H9 (cell line): ENCODE measurements at places on chromosomes 1 and 21.
A peak's percentile ranks its signal among the peaks of the same experiment; 100 is the strongest.

GRCh38 chr1:64043288-64043687, 160.1 kb upstream of the UBE2U start:
- no peak for DNase-seq

GRCh38 chr1:29827237-29827750, 591.0 kb downstream of the PTPRU start:
- no peak for DNase-seq

DNA sequence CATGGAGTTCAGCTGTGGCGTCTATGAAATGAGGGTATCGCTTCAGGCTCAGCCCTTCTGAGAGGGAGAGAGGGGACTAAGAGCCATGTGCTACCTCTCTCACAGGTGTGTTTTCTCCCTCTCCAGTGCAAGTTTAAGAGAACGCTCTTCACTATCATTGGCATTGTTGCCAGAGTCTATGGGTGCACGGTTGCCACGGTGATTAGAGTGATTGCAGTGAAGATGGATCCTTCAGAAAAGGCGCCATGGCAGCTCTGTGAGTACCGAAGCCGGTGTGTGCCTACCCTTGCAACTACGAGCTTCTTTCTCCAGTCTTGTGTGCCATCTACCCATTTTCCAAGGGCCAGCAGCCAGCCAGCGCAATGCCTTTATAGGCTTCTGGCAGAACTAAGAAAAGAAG, 290.5 kb downstream of the OMA1 start:
- DNase-seq, result no peak

DNA sequence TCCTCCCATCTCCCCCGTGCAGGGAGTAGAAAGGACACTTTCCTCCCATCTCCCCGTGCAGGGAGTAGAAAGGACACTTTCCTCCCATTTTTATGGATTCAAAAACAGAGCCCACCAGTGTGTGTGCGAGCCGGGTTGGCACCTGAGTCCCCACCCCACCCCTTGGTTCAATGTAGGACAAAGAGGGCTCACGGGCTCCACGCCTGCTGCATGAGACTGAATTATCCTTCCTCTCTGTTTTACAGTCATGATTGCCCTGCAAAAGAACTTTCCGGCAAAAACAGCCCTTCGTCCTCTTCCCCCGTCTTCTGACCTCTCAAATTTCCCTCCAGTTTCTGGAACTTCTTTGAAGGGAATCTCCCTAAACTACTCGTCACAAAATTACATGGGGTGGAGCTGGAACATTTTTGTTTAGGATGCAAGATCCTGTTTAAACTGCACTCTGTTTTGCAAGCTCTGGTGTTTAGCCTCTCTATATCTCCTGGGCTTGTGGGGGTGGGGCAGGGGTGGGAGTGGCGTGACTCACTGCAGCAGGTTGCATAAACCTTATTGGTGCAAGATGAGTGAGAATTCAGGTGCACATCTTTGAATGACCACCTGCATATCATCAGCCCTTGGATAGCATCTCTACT, 99.8 kb downstream of the PSMG1 start:
- no peak for DNase-seq

DNA sequence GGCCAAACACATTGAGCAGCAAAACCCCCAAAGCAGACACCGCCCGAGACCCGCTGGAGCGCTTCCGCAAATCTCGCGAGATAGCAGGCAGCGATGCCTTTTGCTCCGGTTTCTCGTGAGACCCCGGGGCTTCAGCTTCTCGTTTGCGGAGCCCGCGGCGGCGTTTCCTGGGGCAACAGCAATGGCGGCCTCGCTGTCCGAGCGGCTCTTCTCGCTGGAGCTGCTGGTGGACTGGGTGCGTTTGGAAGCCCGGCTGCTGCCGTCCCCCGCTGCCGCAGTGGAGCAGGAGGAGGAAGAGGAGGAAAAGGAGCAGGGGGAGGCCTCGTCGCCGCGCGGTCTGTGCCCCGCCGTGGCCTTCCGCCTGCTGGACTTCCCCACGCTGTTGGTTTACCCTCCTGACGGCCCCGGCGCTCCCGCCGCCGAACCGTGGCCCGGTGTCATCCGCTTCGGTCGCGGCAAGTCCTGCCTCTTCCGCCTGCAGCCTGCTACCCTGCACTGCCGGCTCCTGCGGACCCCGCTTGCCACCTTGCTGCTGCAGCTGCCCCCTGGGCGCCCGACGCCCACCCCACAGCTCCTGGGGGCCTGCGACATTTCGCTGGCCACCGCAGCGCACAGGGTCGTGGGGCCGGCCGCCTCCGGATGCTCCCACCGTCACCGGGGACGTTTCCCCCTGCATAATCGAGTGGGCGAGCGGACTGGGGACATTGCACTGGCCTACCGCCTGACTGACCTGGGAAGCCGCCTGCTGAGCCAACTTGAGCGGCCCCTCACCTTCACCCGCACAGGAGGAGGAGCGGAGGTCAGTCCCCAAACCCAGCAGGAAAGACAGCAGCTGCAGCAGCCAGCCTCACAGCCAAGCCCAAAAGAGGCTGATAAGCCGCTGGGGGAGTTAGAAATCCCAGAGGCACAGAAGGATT, at the start of gene MAP10:
Gene MAP10, plus strand, starts transcription at position 148 of the 917 bp plus-strand sequence. Its CDS starts 34 bp downstream, at position 182.
- peak; percentile 90 for DNase-seq

GRCh38 chr1:63325279-63325985, 3.1 kb downstream of the FOXD3 start:
- DNase-seq, result no peak

DNA sequence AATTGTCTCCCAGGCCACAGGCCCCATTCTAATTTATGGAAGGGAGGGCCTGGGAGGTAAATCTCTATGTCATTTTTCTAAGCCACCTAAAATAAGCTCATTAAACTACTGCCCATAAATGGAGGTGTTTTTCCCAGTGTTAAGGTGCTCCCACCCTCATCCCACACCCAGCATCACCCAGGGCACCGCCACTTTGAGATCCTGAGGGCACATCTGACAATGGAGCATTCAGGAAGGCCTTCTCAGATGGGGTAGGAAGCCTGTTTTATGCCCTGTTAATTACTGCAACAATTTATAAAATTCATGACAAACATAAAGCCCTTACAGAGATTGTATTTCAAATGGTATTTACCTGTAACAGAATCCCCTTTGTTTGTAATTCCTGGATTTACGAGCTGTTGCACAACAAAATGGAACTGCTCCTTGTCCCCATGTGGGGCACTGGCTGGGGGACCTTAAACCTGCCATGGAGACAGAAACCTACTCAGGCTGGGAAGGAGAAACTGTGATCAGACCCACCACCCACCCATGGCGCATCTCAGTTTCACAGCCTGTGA, 319.5 kb upstream of the USP24 start:
- no peak for DNase-seq

GRCh38 chr1:60866917-60867531, 215.3 kb upstream of the NFIA start:
- no peak for DNase-seq

DNA sequence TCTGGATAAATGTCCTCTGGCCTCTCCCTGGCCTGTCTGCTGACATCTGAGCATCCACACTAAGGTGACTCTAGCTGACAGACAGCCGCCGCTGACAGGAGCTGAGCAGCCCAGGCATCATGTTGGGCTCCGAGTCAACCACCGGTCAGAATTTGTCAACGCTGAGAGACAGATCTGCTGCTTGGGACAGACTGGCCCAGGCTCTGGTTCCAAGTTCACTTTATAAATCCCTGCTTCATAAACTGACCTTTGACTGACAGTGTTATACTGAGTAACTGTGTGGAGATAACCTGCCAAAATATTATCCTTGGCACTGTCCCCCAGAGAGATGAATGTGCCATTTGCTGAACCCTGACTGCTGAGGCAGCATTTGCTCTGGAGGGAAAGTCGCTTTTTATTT, 616.7 kb downstream of the NPHP4 start:
- no peak for DNase-seq

DNA sequence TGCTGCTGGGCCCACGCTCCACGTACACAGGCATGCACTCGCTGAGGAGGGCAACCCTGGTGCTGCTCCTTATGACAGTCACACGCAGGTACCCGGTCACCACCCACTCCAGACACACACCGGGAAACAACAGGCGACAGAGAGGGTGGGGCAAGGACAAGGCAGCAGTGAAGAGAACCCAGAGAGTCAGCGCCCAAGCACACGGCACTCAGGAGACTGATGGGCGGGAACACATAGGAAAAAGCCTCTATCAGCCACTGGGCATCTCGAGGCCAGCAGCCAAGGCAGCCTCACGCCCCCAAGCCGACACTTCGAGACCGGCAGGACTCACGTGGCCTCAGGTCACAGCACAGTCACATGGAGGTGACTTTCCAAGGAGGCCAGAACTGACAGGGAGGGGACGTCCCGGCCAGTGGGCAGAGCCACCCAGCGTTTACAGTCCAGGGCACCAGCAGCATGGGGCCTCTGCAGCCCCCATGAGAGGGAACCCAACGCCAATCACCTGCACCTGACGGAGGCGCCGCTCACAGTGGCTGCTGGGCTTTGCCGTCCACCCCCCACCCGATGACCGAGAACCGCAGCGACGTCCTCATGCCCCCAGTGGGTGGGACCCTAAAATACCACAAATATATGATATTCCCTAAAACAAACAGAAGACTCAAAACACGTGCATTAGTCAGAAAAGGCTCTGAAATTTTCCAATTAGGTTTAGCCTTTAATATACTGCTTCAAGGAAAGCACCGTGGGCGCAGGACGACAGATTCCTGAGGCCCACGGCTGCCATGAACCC, 19.7 kb downstream of the PTTG1IP start:
- DNase-seq, result no peak

DNA sequence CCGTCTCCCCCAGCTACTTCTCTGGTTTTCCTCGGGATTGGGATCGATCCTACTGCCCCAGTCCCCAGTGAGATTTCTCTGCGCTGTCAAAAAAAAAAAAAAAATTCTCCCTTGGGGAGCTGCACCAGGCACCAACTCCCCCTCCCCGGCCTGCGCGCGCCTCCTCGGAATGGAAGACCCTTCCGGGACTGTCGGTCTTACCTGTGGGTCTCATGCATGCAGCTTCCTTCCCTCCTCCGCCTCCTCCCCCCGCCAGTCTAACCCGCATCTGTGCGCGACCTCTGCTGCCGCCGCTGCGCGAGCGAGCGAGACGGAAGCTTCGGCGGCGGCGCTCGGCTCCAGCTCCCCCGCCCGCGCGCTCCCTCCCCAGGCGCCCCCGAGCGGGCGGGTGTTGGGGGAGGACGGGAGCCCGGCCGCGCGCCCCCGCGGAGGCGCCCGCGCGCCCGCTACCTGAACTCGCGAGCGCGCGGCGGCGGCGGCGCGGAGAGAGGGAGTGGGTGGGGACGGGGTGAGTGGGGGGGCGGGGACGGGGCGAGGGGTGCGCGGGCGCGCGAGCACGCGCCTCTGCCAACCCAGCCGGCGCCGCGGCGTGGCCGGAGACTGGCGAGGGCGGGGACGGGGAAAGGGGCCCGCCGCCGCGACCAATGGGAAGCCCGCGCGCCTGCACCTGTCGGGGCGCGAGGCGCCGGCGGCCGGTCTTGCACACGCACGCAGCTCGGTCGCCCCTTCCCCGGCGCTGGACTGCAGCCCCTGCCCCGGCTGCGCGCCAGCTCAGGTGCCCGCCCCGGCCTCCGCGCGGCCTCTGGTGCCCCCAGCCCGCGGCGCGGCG, at the start of gene SUSD4:
Gene SUSD4, minus strand, starts transcription at position 321 of the 829 bp plus-strand sequence. CDS start 751 bp downstream, outside the sequence.
- DNase-seq, result peak; percentile 83

- DNase-seq, result no peak
Measured at GRCh38 chr1:185376840-185377635, 60.0 kb upstream of the IVNS1ABP start.

- no peak for DNase-seq
Measured at GRCh38 chr1:113980110-113980509, 836 bp downstream of the OLFML3 start.

GRCh38 chr1:219138747-219139146, 34.9 kb upstream of the LYPLAL1 start:
- no peak for DNase-seq

- DNase-seq, result peak; percentile 11
Measured at GRCh38 chr1:212973426-212973825, 23.1 kb downstream of the VASH2 start.

DNA sequence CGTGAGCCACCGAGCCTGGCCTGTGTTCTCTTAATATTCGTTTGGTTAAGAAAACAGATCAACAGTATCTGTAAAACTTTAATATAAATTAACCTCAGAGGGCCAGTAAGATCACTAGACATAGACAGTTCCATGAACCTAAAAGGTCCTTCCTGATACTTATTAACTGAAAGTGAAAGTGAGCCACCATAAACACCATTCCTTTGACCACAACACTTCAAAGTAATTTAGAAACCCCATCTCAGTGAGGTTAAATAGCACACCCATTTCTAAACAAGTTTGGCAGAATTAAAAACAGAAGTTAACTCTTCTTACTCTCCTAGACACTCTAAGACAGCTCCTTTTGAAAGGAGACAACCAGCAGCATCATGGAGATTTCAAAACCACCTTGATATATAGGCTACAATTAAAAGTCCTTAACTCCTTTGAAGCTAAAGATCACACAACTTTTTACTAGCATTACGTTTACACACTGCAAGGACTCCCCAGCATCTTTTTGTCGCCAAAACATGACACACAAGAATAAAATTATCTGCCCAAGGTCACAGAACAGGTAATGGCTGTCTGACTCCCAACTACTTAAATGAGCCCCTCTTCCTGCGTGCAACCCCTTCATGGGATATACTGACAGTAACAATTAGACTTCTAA, 2.2 kb downstream of the RNF19B start:
- no peak for DNase-seq

DNA sequence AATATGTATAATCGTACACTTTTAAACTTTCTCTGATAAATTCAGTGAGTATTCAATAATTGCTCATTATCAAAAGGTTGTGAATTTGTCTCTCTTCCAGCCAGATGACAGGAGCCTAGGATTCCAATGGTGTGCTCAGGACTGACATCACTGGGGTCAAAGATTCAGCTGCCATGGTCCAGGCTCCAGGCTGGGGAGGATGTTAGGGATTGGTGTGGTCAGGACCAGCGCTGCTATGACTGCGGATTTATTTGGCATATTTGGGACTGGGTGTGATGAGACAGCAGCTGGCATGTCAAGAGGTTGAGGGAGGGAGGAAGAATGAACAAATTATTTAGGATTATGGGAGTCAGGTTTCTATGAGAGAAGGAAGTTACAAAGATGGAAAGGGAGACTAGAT, 48.2 kb upstream of the ABCA4 start:
- DNase-seq, result no peak

- DNase-seq, result no peak
Measured at GRCh38 chr1:183105449-183105848, 80.6 kb upstream of the LAMC2 start.

- DNase-seq, result no peak
Measured at GRCh38 chr1:88401313-88401712, 282.8 kb upstream of the PKN2 start.

- peak; percentile 86 for DNase-seq
Measured at GRCh38 chr1:54121482-54122134, 31.2 kb downstream of the CDCP2 start.

DNA sequence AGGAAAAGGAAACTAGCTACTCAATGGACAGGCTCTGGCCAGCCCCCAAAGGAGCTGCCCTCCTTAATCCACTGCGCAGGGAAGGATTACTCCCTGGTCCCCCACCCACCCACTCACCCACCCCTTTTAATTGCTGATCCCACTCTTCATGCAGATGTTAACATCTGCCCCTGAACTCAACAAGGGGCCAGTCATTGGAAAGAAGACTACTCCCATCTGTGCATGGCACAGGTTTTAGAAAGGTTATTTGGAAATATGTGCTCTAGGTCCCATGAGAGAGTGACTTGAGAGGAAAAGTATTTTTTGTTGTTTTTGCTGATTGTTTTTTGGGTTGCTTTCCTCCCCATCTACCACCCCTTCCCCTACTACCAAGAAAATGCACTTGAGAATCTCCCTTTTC, 94.4 kb upstream of the FGGY start:
- no peak for DNase-seq
